ENCODE measurements at places on chromosomes 13 and 19.

DNA sequence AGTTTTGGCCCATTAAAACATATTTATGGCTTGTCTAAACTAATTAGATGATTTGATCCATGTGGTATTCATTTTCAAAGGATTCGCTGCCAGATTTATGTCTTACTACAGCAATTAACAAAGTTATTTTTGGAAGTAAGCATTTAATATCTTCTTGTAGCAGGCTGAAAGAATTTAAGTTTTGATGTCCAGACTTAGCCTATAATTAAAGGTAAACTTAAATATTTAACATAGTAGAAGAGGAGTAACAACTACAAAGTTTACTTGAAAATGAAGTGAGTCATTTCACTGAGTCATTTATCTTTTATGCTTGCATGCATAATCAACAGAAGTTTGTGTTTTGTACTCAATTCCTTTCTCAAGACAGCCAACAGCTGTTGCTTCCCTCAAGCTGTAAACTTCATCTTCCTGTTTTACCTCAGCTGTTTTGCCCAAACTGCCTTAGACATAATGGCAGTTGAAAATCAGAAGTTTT lies 58.1 kb downstream of the EDNRB start:
- no peak for DNase-seq

DNA sequence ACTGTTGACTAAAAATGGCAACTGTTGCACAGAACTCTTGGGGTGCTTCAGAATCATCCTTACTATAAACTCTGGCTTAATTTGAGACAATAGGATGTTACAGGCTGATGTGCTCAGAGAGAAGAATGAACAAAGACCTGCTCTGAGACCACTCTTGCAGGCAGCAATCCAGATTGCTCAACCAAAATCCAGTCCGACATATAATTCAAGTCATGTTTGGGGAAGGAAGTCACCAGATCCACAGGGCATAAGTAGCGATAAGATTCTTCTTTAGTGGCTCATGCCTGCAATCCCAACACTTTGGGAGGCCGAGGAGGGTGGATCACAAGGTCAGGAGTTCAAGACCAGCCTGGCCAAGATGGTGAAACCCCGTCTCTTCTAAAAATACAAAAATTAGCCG lies 20.6 kb downstream of the MTMR6 start:
- DNase-seq: no peak

DNA sequence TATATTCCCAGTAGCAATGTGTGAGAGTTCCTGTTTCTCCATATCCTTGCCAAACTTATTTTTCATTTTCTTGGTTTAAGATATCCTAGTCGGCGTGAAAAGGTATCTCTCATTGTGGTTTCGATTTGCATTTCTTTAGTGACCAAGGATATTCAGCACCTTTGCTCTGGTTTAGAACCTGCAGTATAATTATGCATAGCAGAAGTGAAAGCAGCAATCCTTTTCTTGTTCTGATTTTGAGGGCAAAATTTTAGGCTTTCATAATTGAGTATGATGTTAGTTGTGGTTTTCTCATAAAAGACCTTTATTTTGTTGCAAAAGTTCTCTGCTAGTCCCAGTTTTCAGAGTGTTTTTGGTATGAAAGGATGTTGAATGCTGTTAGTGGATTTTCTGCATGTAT lies 491.0 kb downstream of the FGF9 start:
- no peak for DNase-seq

DNA sequence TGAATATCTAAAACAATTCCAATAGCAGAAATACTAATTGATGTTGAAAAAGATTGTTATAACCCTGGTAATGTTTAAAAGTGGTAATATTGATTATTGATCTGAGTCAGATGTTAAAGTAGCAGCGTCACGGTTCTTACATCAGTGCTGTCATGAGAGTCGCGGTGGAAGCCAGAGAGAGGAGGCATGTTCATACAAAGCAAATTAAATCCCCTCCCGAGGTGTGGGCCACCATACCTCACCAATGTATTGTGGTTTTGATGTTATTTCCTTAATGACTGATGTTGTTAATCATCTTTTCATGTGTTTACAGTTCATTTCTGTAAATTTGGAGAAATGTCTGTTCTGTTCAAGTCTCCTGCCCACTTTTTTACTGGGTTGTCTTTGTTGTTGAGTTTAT lies 11.2 kb downstream of the ZNF317 start:
- no peak for DNase-seq

DNA sequence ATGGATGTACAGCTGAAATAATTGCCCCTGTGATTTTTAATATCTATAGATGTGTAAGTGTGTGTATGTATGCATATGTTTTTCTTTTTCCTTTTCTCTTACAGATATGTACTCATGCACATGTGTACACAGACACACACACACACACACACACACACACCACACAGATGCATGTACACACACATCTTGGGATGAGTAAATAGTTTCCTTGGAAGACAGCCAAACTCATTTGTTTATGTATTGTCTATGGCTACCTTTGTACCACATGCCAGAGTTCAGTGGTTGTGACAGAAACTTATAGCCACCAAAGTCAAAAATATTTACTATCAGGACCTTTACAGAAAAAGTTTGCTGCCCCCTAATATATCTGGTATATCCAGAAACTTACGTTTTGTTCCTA lies 192.6 kb downstream of the MAB21L1 start:
- DNase-seq: no peak

DNA sequence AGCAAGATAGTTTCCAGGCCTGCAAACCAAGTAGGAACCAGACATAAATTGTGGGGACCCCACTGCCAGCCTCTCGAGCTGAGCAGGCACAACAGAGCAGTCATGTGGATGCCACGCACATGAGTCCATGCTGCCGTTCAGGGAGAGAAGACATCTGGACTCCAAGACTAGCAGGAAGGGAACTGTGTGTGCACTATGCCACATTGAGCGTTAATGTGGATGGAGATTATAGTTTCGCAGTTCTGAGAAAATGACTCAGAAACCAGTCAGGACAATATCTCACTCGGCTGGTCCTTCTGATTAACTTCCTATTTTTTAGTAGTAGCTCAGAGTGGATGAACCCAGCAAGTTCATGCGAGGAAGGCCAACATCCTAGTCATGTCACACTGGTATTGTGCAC lies 124.9 kb downstream of the CRYL1 start:
- no peak for DNase-seq

DNA sequence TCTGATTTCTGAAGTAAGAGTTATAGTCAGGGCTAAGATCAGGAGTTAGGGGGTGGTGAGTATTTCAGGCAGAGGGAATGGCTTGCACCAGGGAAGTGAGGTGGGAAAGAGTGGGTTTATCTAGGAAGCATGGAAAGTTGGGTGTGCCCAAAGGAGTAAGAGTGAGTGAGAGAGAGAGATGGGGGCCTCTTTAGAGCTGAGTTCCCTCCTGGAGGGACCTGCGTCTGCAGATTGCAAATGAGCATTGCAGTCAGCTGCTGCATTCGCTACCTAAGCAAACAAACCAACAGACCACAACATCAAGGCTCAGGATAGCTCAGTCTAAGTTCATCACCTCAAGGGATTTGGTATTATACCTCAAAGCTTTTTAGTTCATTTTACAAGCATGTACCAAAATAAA lies 405.8 kb downstream of the FGF9 start:
- DNase-seq: no peak

DNA sequence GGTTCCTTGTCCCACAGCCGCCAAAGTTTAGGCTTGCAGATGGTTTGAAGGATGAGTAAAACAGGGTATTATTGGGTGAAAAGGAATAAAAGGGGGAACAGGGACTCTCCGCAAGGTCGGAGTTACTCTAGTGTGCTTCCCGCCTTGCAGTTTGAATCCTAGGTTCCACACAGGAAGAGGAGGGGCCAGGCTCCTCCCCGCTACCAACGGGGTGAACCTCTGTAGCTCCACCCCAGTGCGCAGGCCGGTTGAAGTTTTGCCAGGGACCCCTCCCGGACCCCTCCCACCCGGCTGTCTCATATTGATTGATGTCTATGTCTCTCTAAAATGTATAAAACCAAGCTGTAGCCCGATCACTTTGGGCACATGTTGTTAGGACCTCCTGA lies 11.6 kb upstream of the GTF2F2 start:
- DNase-seq: peak; percentile 51

GRCh38 chr13:71856548-71857043 lies 10.4 kb downstream of the DACH1 start:
- DNase-seq: no peak

DNA sequence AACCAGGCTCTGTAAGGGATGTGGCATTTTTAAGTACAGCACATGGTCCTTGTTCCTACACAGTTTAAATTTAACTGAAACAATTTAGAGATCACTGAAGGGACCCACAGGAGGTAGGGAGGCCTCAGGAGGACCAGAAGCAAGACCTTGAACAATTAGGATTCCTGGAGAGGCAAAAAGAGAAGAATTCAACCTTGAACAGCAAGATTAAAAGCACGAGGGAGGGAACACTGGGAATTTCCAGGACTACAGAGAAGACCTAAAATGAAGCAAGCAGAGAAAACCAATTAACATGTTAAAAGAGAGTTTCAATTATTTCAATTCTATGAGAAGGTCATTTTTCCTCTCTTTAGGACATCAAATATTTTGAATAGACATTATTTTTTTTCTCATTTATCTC lies 160.3 kb downstream of the KCTD12 start:
- DNase-seq: no peak

- DNase-seq: no peak
Measured at GRCh38 chr19:41774515-41774980, 19.2 kb downstream of the CEACAM6 start.

DNA sequence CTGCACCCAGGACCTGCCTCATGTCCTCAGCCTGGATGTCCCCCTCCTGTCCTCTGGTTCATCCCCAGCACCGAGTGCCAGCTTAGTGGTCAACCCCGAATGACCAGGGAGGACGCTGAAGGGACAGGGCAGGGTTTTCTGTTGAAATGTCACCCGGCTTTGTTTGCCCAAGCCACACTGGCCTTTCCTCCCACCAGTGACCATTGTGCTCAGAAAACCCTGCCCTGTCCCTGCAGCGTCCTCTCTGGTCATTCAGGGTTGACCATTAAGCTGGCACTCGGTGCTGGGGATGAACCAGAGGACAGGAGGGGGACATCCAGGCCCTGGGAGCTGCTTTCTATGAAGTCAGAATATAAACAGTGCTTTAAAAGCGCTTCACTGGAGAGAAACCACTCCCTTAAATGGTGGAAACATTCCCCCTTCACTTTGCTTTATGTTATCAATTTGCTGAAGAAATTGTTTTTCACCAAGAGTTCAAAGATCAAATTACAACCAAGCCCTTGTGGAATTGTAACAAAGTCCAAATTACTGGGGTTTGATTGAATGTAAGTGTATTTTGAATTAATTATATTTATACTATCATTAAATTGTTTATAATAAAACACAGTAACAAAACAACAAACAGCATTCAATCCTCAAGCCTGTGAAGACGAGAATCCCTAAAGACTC lies 21.4 kb downstream of the CARS2 start:
- DNase-seq: no peak
